GM06990 (cell line): ENCODE measurements at places on chromosomes 7 and 10.

GRCh38 chr10:89209718-89210117, 2.6 kb upstream of the CH25H start:
- no peak for DNase-seq

DNA sequence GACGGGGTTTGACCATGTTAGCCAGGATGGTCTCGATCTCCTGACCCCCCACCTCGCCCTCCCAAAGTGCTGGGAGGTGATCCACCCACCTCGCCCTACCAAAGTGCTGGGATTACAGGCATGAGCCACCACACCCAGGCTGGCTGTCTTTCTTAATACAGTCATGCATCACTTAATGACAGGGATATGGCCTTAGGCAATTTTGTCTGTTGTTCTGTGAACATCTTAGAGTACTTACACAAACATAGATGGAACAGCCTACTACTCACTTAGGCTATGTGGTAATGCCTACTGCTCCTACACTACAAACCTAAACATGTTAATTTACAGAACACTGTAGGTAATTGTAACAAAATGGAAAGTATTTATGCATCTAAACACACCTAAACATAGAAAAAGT, 106.6 kb upstream of the KCNMA1 start:
- DNase-seq, result no peak

GRCh38 chr7:1745018-1745532, 75.0 kb downstream of the ELFN1 start:
- no peak for DNase-seq

DNA sequence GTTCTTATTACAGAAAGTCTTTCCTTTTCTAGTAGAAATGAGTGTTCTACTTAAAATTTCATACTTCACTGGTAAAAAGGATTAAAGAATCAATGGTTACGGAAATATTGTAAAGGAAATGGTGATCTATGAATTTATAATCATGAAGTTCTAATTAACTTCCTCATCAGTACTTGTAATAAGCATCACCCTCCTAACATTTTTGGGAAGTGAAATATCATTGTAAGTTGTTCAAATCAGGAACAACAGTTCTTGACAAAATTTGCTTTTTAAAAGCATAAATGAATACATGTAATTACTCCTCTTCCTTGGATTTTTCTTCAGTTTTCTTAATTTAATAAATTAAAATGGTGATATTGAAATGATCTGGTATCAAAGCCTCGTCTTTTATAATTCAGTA, 5.6 kb upstream of the PCGF5 start:
- DNase-seq, result no peak

DNA sequence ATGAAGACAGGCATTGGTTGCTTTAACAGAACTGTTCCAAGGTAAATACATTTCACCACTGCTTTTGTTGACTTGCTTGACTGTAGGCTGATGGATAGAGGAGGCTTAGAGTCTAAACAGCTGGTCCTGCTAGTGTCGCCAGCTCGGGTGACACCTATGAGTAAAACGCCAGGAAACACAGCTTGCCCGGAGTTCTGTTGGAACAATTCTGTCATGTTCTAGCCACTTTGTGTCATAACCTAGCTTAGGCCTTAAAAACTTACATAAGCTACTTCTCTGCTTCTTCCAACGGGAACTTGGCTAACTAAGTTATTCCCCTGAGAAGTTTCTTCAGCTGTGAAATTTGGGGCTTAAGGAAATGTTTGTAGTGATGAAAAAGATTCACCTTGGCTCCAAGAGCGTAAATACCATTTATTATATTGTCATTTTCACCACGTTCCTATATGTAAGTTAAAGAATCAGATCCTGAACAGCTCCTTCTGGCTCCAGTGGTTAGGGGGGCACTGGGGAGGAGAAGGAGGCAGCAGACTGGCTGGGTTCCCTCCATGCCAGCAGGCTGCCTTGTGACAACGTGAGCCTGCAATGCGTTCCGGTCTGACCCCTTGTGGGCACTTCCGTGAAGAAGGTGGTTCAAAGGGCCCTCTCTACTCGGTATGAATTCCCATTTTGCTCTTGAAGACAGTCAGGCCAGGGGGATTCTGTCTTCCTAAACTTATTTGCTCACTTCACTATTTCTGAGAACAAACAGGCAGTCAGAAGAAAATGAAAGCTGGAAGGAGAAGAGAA, 253.2 kb downstream of the BMPER start:
- no peak for DNase-seq

- no peak for DNase-seq
Measured at GRCh38 chr7:141042222-141043193, 27.8 kb upstream of the MRPS33 start.

DNA sequence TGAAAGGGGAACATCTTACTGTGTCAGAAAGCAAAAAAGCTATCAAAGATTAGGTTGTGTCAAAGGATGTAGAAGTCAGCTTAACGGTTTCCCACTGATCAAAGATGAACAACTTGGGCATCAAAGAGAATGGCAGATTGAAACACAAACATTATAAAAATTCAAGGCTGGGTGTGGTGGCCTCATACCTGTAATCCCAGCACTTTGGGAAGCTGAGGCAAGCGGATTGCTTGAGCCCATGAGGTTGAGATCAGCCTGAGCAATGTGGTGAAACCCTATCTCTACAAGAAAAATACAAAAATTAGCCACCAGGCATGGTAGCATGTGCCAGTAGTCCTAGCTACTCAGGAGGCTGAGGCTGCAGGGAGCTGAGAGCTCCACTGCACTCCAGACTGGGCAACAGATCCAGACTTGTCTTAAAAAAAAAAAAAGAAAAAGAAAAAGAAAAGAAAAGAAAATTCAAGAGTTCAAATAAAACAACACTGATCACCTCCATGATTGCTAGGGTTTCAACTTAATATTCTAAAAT, 34.5 kb downstream of the RTKN2 start:
- DNase-seq, result no peak

DNA sequence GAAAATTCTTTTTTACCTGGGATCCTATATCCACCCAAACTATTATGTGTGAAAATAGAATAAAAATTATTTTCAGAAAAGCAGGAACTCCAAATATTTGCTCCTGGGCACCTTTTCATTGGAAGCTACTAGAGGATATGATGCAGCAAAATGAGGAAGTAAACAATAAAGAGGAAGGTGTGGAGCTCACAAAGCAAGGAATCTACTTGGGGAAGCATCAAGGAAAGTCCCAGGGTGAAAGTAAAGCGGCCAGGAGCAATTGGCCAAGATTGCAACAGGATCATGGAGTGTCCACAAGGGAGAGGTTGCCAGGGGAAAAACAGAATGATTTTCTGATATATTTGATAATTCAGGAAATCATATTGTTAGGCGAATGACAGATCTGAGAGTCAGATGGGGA, 80.8 kb downstream of the CARD11 start:
- DNase-seq, result no peak

GRCh38 chr10:52541006-52541473, 227.0 kb downstream of the DKK1 start:
- DNase-seq, result no peak

GRCh38 chr7:4549681-4550080, 132.4 kb upstream of the FOXK1 start:
- no peak for DNase-seq

GRCh38 chr7:45359776-45360175, 202.2 kb downstream of the RAMP3 start:
- DNase-seq, result no peak

DNA sequence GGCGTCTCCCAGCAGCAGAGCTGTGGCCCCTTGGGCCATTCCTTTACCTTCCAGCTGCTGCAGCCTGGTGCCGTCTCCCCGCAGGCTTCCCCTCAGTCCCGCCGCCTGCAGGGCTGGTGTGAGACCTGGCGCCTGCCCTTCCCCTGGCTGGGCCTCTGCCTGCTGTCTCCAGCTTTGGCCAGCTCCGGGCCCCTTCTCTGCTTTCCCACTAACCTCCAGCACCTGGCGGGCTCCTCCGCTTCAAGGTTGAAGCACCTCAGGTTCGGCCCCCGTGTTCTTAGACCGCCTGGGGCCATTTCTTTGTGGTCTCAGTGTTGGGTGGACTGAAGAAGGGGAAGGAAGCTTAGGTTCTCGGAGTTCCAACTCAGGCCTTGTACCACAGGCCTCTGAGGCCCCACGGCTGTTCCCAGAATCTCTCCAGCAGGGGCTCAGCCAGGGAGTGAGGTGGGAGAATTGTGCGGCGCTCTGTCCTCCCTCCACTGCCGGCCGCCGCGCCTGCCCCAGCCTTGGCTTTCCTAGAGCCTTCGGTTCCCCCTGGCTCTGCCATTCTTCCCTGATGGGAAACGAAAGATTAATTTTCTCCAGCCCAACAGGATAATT, 30.3 kb downstream of the GBX1 start:
- no peak for DNase-seq

GRCh38 chr10:119368991-119369869, 161.9 kb downstream of the GRK5 start:
- DNase-seq, result peak; percentile 60

DNA sequence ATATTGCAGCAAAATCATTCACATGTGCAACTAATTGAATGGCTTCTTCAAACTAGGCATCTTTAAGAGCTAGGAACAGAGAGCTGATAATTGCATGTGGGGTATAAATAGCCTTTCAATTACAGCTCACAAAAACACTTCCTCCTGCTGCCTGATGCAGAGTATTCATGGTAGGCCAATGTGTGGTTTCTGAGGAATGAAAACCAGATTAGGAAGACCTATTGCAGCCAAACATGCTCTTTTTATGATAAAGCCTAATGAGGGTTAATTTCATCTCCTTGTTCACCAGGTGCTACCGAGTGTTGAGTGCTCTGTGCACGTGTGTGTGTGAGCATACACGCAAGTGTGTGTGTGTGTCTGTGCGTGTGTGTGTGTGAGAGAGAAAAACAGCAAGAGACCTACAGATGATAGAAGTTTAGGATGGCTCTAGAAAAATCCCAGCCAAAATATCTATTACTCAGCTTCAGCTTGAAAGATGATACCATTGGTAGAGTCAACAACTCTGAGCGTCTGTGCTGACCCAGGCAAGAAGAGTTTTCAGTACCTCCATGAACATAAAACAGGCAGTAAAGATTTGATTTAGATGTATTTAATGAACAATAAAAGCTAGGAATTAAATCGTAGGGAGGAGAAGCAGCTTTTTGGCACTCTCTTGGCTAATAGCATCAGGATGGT, 448.5 kb upstream of the ANKRD30A start:
- DNase-seq, result no peak

GRCh38 chr10:113133497-113134115, 183.6 kb downstream of the TCF7L2 start:
- DNase-seq, result no peak

- DNase-seq, result no peak
Measured at GRCh38 chr10:89151857-89152256, 55.3 kb downstream of the CH25H start.

- DNase-seq, result no peak
Measured at GRCh38 chr7:92753614-92754013, 82.8 kb downstream of the CDK6 start.

GRCh38 chr7:105014693-105015389, 836 bp downstream of the KMT2E start:
- peak; percentile 58 for DNase-seq

GRCh38 chr7:155576416-155576815, 30.1 kb upstream of the CNPY1 start:
- DNase-seq, result no peak

GRCh38 chr7:150435390-150436073, 14.9 kb upstream of the GIMAP8 start:
- DNase-seq, result peak; percentile 81

GRCh38 chr7:156773966-156774365, 119.0 kb downstream of the LMBR1 start:
- no peak for DNase-seq

DNA sequence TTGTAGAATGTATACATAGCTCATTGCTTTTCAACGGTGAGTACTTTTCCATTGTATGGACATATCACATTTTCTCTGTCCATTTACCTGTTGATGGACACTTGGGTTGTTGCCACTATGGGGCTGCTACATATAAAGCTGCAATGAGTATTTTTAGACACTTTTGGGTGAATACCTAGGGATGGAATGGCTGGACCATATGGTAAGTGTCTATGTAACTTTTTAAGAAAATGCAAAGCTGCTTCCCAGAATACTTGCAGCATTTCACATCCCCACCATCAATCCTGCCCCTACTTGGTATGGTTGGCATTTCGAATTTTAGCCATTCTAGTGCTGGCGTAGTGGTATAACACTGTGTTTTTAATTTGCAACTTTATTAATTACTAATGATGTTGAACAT, 274.6 kb downstream of the TNS3 start:
- DNase-seq, result no peak

GRCh38 chr7:25750744-25751508, 401.1 kb upstream of the NFE2L3 start:
- DNase-seq, result no peak

DNA sequence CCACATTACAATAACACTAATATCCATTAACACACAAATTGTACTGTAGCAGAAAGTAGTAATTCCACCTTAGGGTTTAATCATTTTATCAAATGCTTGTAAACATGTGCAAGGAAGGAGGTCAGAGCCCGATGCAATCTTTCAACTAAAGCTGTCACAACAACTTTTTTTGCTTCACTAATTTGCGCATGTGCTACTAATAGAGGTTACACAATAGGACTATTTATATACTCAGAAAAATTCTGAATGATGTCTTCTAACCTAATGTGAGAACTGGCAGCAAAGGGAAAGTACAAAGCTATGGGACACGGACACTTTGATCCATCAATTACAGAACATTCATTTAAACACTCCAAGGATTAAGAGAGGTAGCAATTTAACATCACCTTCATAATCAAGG, 244.4 kb downstream of the CHCHD3 start:
- DNase-seq, result peak; percentile 11

- DNase-seq, result no peak
Measured at GRCh38 chr10:13103554-13103953, 3.6 kb downstream of the OPTN start.

DNA sequence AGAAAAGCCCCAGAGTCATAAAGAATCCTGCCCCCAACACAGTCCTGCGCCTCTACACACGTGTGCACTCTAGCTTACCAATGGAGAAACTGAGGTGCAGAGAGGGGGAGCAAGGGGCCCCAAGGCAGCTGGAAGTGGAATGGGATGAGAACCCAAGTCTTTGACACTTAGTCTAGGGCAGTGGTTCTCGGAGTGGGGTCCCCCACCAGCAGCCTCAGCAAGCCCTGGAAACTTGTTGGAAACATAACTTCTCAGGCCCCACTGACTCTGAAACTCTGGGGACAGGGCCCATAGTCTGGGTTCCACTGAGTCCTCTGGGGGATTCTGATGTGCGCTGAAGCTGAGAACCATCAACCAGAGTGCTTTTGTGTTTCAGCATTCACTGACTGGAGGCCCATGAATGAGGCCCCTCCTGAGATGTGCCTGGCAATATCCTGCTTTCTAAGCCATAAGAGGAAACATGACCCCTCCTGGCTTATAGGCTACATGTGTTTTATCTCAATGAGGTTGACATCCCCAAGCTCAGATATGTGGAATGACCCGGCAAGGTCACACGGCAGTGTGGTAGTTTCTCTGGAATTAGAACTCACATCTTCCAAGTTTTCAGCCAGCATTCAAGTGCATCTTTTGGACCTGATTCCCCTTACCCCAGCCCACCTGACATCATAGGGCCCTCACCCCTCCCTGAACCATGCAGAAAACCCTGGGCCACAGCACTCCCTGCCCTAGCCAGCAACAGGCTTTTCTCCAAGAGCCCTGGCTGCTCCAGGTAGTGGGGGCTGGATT, 147.3 kb upstream of the PCBD1 start:
- DNase-seq, result no peak
